ENCODE measurements at places on chromosomes 1 and 21.
A peak's percentile ranks its signal among the peaks of the same experiment; 100 is the strongest.

- no peak for DNase-seq
Observed at GRCh38 chr1:215507119-215507518, 60.0 kb upstream of the KCTD3 start.

DNA sequence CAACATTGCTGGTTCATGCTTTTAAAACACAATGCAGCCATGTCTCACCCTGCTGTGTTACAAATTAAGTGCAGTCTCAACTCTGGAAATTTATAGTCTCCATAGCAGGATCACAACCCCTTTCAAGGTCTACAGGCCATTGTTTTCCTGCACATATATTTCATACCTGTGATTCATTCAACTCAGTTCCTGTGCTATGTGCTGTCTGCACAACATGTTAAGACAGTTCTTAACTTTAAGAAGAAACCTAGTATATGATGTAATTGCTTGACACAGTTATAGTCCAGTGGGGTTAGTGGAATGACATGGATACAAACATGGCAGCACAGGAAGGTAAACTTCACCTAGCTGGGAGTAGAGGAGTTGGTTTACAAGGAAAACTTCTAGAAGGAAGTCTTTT is 106.4 kb downstream of the IFI44 start:
- DNase-seq, result no peak

GRCh38 chr1:160706526-160707235 is 4.9 kb downstream of the CD48 start:
- DNase-seq, result no peak

DNA sequence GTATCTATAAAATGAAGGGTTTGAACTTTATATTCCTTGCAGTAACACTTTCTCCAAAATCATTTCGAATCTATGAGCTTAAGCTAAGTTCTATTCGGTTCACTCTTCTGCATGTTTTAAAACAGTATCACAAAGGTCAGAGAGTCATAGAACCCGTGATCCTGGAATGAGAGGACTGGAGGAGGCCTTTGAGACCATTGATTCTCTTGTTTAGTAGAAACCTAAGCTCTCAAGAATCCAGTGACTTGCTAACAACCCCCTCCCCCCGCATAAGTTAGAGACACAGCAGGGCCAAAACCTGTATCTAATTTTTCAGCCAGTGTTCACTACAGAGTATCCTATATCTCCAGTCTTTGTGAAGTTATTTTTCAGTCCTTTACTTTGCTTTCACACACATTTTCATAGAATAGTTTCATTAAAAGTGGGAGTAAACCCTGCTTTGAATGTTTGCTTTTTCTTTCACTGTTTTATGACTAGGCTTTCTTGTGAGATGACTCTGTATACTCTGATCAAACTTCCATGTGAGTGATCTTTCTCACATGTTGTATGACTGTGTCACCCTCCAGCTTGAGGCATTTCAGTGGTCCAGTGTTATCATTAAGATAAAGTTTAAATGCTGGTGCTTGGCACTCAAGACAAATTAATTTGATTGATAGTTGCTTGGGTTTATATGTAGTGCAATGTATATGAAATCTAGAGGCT is 275.4 kb upstream of the SGIP1 start:
- no peak for DNase-seq

- no peak for DNase-seq
Observed at GRCh38 chr1:219264561-219264960, 90.9 kb downstream of the LYPLAL1 start.

GRCh38 chr1:165486663-165487062 is 41.7 kb upstream of the RXRG start:
- DNase-seq, result no peak

GRCh38 chr1:85496941-85497582 is 32.1 kb upstream of the DDAH1 start:
- DNase-seq, result no peak

DNA sequence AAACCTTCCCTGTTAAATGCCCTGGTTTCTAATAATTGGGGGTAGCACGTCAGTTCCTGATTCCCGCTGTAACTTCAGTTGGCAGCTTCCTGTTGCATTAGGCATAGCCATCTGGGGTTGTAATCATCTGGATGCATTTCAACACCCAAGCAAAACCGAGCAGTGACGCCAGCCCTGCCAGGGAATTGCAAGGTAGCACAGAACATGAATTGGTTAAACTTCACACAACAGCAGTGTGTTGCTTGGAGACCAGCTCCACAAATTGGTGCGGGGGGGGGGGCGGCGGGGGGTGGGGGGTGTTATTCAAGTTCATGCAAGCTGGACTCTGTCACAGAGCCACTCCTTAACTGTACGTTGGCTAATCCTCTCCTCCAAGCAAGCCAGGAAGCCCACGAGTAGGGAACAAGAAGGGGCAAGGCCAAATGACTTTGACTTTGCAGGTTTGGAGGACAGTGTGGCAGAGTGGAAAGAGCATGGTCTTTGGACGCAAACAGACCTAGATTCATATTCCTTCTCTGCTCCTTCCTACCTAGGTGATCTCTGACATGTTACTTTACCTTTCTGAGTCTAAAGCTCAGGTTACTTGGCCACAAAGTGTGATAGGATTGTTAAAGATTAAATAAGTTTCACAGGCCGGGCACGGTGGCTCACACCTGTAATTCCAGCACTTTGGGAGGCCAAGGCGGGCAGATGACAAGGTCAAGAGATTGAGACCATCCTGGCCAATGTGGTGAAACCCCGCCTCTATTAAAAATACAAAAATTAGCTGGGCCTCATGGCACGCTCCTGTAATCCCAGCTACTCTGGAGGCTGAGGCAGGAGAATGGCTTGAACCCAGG is 4.7 kb downstream of the LAX1 start:
- peak; percentile 40 for DNase-seq

DNA sequence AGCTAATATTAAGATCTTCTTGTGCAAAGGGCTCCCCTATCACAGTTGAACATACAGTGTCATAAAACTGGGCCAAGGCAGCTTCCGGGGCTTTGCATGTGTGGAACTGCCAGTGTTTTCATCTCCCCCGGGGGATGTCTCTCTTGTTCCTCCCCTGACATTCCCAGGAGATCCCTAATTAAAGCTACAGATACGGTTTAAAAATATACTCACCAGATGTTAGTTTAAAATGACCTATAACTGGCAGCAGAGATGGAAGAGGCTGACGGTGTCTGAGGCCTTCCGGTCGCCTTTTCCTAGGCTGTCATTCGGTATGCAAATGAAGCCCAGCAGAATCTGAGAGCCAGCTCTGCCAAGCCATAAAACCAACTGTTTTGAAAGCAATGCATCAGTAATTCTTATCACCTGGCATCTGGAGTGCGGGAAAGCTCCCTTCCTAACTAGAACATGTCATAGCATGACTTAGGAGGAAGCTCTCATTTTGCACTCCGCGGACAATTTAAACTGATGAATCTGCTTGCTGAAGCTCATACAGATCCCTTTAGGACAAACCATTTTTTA is 436.5 kb upstream of the VAMP3 start:
- DNase-seq, result no peak

DNA sequence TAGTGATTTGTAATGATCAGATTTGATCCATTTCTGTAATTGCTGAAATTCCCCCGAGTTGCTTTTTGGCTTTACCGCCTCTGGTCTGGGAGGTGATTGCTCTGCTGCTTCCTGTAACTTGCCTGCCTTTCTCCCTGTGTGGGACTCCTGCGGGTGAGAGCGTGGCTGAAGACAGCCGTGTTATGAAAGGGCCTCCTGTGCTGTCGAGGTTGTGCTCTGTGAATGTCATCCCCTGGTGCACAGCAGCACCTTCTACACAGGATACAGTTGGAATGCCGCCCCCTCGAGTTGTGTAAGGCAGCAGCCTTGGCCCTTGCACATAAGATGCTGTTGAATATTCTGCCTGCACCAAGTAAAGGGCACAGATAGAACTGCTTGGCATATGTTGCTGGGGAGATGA is 5.9 kb downstream of the SOD1 start:
- DNase-seq, result no peak

- DNase-seq, result no peak
Observed at GRCh38 chr1:220156620-220157146, 62.8 kb downstream of the IARS2 start.

GRCh38 chr1:186792870-186793581 is 35.7 kb upstream of the PLA2G4A start:
- no peak for DNase-seq

- no peak for DNase-seq
Observed at GRCh38 chr1:167210966-167211674, 9.6 kb upstream of the POU2F1 start.

DNA sequence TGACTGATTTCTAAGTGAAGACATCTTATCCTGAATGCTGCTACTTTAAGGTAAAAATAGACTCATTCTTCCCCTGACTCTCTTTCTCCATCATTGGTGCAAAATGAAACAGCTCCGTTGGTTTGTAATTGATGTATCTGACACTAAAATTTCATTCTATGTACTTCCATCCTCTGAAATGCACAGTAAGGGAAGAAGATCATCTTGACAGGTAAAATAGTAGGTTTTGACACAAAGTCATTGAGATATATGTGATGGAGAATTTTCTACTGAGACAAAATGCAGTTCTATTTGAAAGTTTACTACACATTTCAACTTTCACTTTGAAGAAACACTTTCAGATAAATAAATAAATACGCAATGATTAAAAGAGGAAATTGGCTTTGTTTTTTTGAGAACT is 348.9 kb downstream of the SMYD3 start:
- no peak for DNase-seq

GRCh38 chr1:207833381-207833780 is 77.5 kb downstream of the CD34 start:
- DNase-seq, result no peak

DNA sequence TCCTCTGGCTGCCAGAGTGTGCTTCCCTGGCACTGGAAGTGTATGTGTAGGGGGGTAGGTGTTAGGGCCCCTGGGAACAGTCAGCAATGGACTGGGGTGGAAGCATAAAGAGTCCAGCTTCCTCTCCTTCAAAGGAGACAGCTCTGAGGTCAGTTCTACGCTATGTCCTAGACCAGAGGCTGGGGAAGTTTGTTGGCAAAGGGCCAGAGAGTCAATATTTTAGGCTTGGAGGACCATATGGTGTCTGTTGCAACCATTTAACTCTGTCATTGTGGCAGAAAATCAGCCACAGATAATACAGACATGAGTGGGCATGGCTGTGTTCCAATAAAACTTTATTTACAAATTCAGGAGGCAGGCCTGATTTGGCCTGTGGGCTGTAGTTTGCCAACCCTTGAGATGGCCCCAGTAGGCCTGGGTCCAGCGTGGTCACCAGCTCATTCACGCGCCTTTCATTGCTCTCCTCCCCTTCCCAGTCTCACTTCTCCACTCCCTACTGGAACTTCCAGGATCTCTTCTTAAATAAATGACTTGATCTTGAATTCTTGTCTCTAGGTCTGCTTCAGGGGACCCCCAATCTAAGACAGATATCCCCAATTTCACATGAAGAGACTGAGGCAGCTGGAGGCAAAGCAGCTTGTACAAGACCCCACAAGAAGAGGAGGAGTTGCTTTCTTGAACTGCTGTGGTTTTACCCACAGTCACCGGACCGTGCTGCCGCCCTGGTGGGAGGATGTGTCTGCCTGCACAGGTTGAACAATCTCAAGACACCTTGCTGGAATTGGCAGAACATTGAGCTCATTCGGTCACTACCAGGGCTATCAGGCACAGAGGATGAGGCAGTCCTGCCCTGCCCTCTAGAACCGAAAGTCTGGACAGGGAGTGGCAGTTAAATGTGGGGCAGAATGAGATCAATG is 162.4 kb upstream of the POU3F1 start:
- no peak for DNase-seq

- no peak for DNase-seq
Observed at GRCh38 chr1:230387296-230387695, 38.8 kb downstream of the PGBD5 start.

GRCh38 chr1:182707122-182707521 is 22.7 kb upstream of the RGS8 start:
- no peak for DNase-seq

DNA sequence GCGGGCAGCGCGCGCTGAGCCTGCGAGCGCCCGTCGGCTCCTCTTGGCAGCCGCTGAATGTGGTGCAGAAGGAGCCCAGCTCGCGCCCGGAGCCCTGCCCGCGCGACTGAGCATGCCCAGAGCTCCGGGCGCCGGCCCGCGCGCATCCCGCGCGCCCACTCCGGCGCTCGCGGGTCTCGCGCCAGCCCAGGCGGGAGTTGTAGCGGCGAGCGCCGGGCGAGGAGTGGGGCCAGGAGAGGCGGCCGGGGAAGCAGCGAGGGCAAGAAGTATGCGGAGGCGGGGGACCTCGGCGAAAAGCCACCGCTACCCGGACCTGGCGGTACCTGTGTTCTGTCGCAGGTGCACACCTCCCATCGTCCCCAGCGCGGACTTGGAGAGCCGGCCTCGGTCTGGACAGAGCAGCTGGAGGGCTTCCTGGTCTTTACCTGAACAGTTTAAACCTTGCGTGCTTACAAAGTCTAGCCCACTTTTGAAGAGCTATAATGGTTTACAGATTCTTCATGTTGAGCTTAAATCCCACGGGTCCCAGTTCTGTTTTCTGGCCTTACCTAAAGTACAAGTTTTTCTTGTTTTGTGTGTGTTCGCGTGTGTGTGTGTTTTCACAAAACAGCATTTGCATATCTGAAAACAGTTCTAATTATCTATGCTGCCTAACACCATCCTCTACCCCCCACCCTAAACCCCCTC is at the start of gene DDAH1:
TSS of gene DDAH1 (minus strand) at position 61 of the 687 bp plus-strand sequence. CDS start 114 bp downstream, outside the sequence.
- DNase-seq, result peak; percentile 61

GRCh38 chr1:66237722-66238479 is 296.1 kb upstream of the SGIP1 start:
- DNase-seq, result no peak

- no peak for DNase-seq
Observed at GRCh38 chr1:55257958-55258357, 42.8 kb upstream of the USP24 start.

DNA sequence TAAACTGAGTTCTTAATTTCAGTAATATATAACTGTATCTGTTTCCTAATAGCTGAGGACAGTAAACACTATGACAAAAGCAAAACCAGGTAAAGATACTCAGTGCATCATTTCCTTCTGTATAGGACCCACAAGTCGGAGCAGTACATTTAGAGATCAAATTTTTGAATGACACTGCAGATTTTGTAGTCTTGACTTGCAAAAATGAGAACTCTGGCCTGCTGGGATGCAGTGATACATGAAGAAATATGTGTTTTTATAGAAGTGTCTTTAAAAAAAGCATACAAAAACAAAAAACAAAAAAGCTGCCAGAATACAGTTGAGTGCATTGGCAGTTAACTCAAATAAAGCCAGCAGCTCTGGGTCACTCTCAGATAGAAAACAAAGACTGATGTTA is 19.0 kb downstream of the GART start:
- DNase-seq, result no peak

- no peak for DNase-seq
Observed at GRCh38 chr1:246632281-246633168, 66.3 kb downstream of the CNST start.

DNA sequence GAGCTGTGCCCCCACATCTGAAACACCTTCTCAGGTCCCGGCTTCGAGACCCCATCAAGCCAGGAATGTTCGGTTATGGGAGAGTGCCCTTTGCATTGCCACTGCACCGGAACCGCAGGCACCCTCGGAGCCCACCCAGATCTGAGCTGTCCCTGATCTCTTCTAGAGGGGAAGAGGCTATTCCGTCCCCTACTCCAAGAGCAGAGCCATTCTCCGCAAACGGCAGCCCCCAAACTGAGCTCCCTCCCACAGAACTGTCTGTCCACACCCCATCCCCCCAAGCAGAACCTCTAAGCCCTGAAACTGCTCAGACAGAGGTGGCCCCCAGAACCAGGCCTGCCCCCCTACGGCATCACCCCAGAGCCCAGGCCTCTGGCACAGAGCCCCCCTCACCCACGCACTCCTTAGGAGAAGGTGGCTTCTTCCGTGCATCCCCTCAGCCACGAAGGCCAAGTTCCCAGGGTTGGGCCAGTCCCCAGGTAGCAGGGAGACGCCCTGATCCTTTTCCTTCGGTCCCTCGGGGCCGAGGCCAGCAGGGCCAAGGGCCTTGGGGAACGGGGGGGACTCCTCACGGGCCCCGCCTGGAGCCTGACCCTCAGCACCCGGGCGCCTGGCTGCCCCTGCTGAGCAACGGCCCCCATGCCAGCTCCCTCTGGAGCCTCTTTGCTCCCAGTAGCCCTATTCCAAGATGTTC is 4.3 kb downstream of the ADAMTSL4 start:
- DNase-seq, result no peak
